ENCODE measurements at places on chromosomes 7 and 10.

DNA sequence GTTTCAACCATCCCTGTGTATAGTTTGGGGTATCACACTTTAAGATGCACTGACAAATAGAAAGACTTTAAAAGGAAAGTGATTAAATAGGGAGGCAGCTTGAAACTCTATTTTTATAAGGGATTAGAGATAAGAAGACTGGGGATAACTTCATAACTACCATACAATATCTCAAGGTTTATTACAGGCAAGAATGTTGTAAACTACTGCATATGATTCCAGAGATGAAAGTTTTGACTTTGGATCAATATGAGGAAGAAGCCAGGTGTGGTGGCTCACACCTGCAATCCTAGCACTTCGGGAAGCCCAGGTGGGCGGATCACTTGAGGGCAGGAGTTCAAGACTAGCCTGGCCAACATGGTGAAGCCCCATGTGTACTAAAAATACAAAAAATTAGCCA, 96.1 kb downstream of the DNAJC1 start:
- no peak for DNase-seq

- DNase-seq = no peak
Measured at GRCh38 chr7:134643131-134643530, 3.5 kb upstream of the BPGM start.

DNA sequence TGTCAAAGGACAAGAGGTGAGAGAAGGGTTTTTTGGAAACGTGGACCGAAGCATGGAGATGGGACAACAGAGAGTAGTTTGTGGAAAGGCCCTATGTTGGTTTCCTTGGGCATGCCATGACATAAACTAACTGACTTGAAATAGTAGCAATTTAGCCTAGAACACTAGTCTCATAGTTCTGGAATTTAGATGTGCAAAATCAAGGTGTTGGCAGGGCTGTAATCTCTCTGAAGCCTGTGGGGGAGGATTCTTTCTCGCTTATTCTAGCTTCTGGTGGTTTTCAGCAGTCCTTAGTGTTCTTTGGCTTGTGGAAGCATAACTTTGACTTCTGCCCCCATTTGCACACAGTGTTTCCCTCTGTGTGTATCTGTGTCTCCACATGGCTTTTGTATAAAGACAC, 283.4 kb downstream of the GFRA1 start:
- no peak for DNase-seq

- DNase-seq = no peak
Measured at GRCh38 chr10:48548531-48549135, 56.2 kb downstream of the ARHGAP22 start.

- DNase-seq = no peak
Measured at GRCh38 chr10:3424111-3424851, 251.7 kb upstream of the PITRM1 start.

DNA sequence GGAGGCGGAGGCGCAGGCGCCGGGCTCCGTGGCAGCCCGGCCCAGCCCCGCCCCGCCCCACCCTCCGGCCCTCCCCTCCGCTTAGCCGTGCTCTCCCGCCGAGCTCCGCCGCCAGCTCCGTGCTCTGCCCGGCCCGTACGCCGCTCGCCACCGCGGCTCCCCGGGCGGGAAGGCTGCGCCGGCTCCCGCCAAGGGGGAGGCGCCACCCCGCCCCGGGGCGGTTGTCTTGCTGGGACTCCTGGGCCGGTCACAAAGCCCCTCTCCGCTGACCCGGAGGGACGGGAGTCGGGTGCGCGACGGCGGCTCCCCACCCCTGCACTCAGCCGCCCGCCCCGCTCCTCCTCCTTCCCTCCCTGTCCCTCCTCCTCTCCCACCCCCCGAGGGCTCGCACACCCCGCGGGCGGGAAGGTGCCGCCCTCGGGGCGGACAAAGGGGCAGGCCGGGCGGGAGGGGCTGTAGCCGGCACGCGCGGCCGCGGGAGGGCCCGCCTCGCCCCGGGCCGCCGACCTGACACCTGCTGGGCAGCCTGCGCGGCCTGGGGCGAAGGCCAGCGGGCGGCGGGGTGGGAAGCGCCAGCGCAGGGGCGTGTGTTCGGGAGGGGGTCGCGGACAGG, 11.5 kb upstream of the SP8 start:
- no peak for DNase-seq

GRCh38 chr10:124943301-124944092, 1.6 kb downstream of the ZRANB1 start:
- no peak for DNase-seq

- no peak for DNase-seq
Measured at GRCh38 chr10:123893651-123894050, 2.0 kb upstream of the CPXM2 start.

DNA sequence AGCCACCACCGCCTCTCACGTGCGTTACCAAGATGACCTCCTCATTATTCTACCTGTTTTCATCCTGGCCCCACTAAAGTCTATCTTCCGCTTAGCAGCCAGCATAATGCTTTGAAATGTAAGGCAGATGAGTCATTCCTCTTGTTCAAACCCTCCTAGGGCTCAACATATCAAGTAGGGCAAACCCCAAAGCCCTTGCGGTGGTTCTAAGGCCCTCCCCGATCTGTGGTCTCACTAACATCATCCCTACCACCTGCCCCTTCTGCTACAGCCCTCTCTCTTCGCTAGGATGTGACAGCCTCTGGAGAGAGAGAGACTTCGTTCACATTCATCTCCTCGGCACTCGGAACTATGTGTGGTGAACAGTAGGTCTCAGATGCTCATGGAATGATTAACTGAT, 94.8 kb downstream of the SVIL start:
- DNase-seq = no peak

GRCh38 chr10:1615186-1615954, 122.0 kb downstream of the ADARB2 start:
- DNase-seq = no peak

- no peak for DNase-seq
Measured at GRCh38 chr10:106078895-106079576, 1085.5 kb downstream of the SORCS1 start.

- no peak for DNase-seq
Measured at GRCh38 chr7:34315032-34315431, 343.0 kb upstream of the NPSR1 start.

DNA sequence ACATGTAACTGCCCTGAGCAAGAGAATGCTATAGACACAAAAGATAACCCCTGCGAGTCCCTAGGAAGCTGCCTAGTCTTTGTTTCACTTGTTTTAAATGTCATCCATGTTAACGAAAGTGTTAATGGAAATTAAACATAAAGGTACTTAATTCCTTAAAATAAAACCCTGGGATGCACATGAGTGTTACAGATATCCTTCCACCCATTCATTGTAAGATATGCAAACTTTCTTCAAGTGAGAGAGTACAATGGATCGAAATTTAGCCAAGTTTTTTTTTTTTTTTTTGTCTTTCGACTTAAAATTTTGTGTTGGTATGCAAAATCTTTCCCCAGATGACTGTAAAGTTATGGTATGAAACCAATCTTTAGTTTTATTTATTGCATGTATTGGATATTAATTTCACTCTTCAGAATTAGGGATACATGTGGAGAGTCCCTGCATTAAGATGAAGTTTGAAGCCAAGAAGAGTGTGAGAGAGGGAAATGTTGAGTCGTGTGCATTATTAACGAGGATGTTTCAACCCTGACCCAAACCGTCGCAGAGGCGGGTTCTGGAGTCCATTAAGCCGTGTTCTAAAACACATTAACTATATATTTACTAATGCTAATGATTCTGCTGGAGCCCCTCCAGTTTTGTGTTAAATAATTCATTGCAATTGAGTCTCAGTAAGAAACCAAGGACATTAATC, 1.6 kb downstream of the CDK14 start:
- peak; percentile 47 for DNase-seq

GRCh38 chr10:45249978-45250693, 65.3 kb downstream of the OR13A1 start:
- DNase-seq = peak; percentile 34

- no peak for DNase-seq
Measured at GRCh38 chr10:130396044-130396443, 259.9 kb downstream of the GLRX3 start.

DNA sequence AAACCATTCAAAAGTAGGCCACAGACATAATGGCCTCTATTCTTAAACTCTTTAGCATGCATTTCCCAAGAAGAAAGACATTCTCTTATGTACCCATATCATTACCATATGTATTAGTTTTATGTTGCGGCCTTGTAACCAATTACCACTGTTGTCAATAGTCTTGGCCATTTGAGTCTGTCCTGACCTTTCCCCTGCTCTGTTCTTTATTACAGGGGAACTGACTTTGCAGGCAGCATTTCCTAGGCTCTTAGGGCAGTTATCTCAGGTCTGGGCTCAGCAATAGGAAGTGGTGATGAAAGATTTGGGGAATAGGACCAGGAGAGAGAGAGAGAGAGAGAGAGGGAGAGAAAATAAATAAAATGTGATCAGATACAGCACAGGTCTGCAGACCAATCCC, 194.5 kb upstream of the LRGUK start:
- no peak for DNase-seq

DNA sequence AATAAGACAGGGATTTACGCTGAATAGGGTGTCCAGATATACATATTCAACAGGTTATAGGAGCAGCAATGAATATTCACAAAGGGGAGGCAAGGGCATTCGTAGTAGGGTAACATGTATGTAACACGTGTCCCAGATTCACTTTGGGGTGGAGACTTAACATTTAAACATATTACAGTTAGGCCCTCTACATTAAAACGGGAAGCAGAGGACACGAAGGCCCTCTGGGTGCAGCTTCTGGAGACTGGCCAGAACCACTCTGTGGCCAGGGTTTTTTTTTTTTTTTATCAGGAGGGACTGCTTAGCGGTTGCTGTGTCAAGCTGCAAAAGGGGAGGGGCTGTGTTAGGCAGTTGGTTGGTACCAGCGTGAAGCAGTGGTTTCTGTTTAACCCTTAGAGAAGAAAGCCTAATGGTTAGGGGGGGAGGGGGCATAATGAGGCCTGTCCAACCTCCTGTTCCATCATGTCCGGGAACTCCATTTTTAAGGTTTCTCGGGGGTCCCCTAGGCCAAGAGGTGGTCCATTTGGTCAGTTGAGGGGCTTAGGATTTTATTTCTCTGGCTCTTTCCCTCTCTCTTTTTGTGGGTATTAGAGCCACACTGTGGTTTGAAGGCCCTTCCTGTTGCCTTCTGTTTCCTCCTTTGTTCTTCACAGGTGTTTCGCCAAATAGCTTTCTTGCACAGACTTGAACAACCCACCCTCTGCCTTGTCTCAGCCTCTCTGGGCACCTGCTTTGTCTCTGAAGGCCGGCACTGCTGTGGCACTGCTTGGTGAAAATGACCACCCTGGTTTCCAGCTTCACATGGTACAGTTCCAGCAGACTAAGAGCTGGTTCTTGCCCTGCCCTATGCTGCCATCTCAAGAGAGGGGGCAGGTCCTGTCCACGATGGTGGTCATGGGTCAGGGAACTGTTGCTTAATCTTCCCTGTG, 26.4 kb downstream of the PRF1 start:
- DNase-seq = no peak

- no peak for DNase-seq
Measured at GRCh38 chr7:113828581-113828980, 90.2 kb downstream of the PPP1R3A start.

DNA sequence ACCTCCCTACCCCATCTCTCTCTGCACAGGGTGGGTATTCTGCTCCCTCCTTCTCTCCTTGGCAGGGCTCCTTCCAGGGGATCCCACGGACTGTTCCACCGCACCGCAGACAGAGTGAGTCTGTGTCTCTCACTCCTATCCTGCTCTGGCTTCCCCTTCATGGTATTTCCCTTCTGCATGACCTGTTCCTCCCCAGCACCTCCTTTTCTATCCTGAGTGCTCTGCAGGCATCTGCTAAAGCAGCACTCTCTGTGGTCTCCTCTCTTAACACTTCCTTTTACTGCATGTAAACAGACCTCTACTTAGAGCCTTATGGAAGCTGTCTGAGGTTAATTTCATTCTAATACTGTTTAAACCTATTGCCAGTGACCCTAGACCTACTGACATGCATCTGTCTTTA, 171.5 kb downstream of the CCSER2 start:
- DNase-seq = no peak

GRCh38 chr10:122255509-122256301, 15.4 kb upstream of the BTBD16 start:
- no peak for DNase-seq

- no peak for DNase-seq
Measured at GRCh38 chr10:63013755-63014154, 119.4 kb upstream of the NRBF2 start.

DNA sequence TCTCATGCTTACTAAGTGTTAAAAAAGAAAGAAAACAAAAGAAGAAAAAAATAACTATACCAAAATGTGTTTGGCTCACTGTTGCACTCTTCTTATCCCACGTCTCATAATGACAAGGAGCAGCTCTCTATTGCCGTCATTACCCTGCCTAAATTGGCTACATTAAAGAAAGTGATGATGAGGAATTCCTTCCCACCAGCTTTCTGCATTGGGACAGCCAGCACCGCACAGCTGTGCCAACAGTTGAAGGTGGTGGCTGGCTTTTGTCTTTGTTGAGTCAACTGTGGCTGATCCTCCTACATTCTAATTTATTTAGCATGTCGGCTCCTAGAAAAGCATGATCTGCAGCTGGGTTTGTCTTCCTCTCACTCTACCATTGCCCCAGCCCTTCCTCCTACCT, 751.8 kb downstream of the KCNMA1 start:
- no peak for DNase-seq

Measured in NCI-H526 treated with DMSO at 0.1 percent for 48 hours (cell line).